NAMALWA (cell line): ENCODE measurements at places on chromosomes 6 and 20.

GRCh38 chr6:15533379-15534026, 129.3 kb downstream of the DTNBP1 start:
- no peak for DNase-seq

DNA sequence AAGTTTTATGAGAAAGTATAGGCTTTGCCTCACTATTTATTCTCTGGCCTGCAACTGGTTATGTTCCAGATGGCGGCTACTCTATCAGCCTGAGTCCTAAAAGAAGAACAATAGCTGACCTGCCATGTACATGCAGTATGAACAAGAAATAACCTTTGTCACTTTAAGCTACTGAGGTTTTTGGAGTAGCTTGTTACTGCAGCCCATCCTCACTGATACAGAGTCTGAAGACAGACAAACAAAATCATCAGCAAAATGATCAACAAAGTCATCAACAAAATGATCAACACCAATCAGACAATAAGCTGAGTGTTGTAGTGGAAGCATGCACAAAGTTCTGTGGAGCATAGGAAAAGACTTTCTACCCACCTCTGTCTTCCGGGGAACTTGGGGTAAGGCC, 82.5 kb downstream of the PLCG1 start:
- no peak for DNase-seq

- DNase-seq = no peak
Observed at GRCh38 chr6:24149836-24150235, 23.8 kb downstream of the NRSN1 start.

- DNase-seq = no peak
Observed at GRCh38 chr6:138869398-138869797, 73.5 kb downstream of the ECT2L start.

DNA sequence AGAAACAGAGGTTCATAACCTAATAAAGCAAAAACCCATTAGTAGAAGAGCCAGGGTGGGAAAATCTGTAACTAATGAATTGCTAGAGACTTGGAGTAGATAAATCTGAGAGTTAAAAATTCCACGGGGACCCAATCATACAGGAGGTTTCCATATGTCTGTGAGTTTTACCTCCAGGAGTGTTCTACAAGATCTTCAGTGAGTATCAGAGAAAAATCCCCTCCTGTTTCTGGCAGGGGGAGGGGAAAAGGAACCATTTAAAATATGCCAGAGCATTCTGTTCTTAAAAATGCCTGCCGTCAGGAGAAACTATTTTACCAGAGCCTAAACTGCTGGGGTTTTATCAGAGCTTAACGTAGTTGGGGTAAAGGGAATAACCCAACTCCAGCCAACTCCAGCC, 54.0 kb upstream of the PLN start:
- no peak for DNase-seq
